DMS 273 treated with DMSO at 0.1 percent for 48 hours (cell line): ENCODE measurements at places on chromosomes 6 and 20.

GRCh38 chr20:9460518-9460917 is 53.9 kb upstream of the LAMP5 start:
- DNase-seq = no peak

GRCh38 chr6:28497893-28498292 is 17.7 kb downstream of the GPX6 start:
- no peak for DNase-seq

GRCh38 chr20:358891-359555 is 12.1 kb downstream of the NRSN2 start:
- DNase-seq = no peak

DNA sequence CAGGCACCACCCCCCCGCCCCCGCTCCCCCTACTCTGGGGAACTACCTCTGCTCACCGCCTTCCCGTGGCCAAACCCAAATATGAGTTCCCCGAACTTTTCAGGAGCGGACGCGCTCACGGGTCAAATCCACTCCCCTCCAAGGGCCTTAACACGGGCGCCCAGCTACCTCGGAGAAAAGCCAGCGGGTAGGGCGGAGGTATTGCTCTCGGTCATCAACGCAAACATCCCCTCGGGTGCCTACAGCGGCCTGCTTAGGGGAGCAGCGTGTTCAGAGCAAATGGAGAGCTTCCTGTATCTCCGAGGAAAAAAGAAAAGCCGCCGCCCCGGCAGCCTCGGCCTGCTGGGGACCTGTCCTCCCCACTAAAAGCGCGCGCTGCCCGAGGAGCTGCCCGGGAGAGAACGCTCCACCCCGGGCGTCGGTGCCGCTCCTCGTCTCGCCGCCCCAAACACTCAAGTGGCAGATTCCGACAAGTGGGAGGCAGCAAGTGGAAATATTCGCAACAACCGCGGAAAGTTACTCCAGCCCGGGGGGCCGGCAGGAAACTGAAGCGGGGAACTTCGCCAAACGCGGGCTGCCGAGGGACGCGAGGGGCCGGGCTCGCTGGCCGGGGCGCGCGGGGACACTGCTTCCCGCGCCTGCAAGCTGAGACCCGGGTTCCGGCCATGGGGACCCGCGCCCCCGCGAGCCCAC is 699 bp downstream of the PTPRT start:
- no peak for DNase-seq

- no peak for DNase-seq
Measured at GRCh38 chr20:35979544-35979943, 11.2 kb downstream of the CNBD2 start.

GRCh38 chr6:147347179-147347881 is 143.1 kb downstream of the STXBP5 start:
- DNase-seq = no peak

DNA sequence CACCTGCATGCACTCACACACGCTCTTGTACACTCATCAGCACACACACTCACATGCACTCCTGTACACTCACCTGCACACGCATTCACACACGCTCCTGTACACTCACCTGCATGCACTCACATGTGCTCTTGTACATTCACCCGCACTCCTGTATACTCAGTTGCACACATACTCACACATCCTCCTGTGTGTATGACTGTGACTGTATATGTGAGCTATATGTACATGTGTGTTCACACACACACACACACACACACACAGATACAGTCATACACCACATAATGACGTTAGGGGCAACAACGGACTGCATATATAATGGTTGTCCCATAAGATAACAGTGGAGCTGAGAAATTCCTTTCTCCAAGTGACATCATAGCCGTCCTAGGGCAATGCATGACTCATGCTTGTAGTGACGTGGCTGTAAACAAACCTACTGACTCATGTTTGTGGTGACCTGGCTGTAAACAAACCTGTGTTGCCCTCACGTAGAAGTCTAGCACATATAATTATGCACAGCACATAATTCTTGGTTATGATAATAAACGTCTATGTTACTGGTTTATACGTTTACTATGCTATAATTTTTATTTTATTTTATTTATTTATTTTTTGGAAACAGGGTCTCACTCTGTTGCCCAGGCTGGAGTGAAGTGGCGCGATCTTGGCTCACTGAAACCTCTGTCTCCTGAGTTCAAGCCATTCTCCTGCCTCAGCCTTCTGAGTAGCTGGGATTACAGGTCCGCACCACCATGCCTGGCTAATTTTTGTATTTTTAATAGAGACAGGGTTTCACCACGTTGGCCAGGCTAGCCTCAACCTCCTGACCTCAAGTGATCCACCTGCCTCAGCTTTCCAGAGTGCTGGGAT is 22.8 kb upstream of the TAF4 start:
- DNase-seq = no peak

DNA sequence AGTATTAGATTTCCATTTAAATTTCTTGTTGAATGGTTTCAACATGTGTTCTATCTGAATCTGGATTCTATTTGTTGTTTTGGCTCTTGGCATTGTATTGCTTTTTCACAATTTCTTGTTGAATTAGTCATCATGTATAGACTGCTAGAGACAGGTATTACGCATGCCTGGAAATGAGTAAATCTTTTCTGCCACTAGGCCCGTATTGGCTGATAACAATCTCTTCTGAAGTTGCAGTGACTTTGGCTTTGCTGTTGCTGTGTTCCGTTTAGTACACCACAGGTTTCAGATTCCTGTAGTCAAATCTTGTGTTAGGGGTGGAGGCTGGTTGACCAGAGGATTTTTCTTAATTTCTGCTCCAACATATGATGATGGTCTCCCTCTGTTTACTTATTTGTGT is 1339.4 kb downstream of the GRIK2 start:
- DNase-seq = no peak

- DNase-seq = no peak
Measured at GRCh38 chr6:148835920-148836441, 89.2 kb downstream of the UST start.
